ENCODE measurements at places on chromosomes 16 and 17.
A peak's percentile ranks its signal among the peaks of the same experiment; 100 is the strongest.

DNA sequence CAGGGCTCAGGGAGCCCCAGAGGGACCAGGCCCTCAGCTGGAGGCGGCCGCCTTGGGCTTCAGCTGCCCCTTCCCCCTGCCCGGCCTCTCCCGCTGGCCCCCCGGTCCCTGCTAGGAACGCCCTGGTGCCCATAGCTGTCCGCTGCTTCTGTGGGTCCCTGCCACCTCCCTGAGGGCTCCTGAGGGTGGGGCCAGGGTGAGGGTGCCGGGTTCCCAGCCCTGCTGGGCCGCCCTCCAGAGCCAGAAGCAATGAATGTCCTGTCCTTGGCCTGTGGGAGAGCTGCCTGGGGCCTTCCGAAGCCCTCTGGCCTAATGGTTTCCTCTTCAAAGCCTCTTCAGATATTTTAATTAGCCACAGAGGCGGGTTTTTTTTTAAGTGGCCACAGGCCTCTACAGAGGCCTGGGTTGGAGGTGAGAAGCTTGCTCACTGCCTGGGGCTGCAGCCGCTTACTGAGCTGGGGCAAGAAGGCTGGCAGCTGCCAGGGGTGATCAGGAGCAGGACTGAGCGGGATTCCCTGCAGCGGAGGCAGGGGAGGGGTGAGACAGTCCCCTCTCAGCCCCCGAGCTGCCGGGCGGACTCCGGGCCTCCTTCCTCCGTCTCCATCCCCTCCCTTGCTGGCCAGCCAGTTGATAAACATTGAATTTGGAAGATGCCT lies 9.9 kb downstream of the CENPX start:
- DNase-seq, result no peak

- DNase-seq, result no peak
Observed at GRCh38 chr16:10675216-10675615, 19.5 kb downstream of the TEKT5 start.

DNA sequence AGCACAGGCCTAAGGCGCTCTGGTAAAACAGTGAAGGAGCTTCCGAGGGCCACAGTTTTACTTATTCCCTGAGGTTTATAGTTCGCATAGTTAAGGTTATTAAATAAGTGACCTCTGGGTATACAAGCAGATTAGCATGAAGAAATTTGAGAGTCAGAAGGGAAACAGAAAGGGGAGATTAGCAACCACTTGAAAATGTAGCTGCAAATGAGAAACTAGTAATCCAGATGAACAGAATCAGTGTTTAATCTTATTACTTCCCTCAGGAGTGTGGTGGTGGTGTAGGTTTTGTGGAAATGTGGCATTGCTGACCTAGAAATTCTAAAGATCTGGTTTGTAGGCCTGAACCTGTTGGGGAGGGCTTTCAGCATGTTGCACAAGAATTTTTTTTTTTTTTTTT lies 130.4 kb downstream of the CCDC182 start:
- DNase-seq, result no peak

DNA sequence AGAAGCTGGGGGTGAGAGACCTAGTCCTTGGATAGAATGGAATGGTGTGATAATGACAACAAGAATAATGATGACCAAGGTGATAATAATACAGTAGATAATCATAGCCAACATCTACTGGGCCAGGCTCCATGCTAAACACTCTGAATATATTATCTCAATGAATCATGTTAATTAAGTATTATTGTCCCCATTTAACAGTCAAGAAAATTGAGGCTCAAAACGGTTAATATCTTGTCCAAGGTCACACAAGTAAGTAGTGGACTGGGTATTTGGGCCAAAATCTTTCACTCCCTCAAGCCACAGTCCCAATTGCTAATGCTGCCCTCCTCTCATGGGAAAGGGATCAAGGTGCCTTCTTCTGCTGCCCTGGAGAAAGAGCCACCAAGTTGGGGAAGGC lies 3.9 kb upstream of the KRT19 start:
- DNase-seq, result no peak

- no peak for DNase-seq
Observed at GRCh38 chr17:9987779-9988585, 82.9 kb upstream of the RCVRN start.

DNA sequence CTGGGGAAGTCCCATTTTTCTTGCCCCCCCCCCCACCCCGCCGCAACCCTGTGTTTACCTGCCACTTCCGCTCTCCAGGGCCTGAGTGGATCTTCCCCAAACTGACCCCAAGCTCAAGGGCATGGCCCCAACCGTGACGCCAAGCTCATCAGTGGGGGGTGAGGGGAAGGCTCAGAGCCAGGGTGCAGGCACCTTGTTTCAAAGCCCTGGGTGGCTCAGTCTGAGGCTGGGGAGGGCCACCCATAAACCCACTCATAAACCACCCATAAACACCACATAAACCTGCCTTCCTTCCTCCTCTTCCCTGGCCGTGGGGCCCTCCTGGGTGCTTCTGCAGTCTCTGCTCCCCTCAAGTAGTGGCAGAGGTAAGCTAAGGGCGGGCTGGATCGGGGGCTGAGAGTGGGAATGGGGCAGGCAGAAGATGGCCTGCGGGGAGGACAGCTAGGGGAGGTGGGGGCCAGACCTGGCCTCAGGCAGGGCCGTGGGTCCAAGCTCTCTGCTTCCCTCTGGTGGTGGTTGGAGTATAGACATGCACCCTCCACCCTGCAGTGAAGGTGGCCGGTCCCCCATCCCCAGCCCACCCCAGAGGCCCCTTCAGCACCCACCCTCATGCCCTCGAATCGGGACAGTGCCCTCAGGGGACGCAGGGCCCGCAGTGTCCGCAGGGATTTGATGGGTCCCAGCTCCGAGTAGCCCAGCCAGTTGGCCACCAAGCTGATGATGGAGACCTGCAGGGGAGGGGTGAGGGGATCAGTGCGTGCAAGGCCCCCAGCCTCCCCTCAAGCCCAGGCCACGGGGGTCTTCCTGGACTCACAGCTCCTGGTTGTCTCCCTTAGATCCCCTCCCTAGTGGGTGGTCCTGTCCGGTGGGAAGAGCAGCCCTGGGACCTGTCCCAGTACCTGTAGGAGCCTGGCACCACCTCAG lies 14.6 kb upstream of the CD79B start:
- no peak for DNase-seq

GRCh38 chr17:79133214-79133613 lies 58.6 kb downstream of the ENGASE start:
- no peak for DNase-seq

DNA sequence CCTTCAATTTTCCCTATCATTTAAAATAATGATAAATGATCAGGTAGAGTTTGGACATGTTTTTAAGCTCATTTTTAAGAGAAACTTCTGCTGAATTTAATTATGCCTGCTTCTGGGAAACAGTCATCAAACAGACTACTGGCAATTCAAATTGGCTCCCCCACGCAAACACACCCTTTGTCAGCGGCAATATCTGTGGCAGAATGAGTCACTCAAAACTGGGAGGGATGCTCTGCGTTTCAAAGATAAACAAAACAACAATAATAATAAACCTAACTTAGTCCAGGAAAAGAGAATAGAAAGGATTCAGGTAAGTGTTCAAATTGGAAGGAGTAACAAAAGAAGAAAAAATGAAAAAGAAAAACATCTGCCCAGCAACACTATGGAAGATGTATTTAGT lies 108.1 kb upstream of the ERCC4 start:
- DNase-seq, result no peak

DNA sequence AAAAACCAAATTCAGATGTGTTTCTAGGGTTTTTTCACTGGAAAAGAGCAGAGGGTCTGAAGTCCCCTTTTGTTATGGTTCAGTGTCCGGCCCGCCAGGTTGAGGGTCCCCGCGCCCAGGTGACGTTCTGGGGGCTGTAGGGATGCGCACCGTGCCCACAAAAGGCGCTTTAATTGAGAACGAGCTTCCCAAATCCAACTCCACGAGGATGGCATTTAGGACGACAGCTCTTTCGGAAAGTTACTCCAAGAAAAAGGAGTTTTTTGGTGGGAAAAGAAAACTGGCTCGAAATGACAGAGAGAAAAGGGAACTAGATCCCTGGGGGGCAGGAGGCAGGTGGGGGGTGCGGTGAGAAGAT lies 15.9 kb upstream of the ZFHX3 start:
- no peak for DNase-seq

DNA sequence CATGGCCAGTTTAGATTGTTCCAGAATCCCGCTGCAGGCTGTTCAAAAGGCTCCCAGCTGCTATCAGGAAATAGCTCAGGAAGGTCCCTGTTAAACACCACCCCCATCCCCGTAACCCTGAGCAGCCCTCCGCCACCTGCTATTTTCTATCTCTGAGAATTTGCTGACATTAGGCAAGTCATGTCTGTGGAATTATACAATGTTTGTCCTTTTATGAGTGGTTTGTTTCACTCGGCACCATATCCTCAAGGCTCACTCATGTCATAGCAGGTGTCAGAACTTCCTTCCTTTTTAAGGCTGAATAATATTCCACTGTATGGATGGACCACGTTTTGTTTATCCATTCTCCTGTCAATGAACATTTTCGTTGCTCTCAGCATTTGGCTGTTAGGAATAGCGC lies 164.3 kb upstream of the FOXF1 start:
- no peak for DNase-seq

DNA sequence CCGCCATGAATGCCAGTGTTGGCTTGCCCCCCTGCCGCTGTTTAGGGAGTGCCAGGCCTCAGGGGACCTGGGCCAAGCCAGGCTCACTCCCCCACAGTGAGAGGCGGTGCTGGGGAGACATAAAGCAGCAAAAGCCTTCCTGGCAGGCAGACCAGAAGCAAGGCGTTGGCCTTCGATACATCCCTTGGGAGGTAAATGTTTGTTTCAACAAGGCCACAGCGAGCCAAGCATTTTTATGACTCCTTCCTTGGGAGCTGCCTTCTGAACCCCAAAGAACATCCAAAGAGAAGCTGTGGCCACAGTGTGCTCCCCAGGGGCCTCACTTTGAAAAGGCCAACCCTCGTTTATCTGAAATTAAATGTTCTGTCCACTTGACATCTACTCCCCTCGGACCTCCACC lies 119.7 kb upstream of the CIBAR2 start:
- DNase-seq, result no peak

- no peak for DNase-seq
Observed at GRCh38 chr17:27993723-27994310, 48.7 kb upstream of the NLK start.

- DNase-seq, result no peak
Observed at GRCh38 chr17:39235555-39236449, 10.1 kb upstream of the STAC2 start.

GRCh38 chr16:6481894-6482293 lies 850.8 kb upstream of the RBFOX1 start:
- DNase-seq, result no peak

- DNase-seq, result no peak
Observed at GRCh38 chr16:89100601-89101302, 7.1 kb downstream of the ACSF3 start.

DNA sequence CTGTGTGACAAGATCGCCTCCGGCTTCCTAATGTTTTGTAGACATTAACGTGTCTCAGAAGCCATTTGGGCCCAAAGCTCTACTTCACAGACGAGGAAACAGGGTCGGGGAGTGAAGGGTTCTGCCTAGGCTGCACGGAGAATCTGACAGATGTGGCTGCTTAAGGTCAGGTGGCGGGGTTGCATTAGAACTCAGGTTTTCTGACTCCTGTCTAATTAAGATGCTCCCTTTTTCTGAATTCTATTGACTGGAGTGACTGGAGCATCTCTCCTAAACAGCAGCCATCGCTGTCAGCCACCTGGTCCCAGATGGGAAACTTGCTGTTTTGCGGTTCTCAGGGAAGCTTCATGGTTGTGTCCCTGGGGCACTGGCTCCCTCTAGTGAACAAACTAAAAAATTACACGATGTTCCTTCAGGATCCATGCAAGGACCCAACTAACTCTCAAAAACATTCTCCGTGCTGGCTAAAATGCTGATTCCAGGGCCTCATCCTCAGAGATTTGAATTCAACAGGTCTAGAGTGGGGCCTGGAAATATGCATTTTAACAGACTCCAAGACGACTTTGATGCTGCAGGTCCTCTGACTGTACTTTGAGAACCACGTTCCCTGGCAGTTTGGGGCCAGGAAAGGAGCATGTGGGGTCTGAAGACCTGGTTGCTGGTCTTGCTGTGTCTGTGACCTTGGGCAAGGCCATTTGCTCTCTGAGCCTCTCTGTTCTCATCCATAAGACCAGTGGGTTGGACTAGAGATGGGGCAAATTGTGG lies 117.4 kb downstream of the IRF8 start:
- DNase-seq, result peak; percentile 14

- DNase-seq, result no peak
Observed at GRCh38 chr17:2158396-2158780, 103.5 kb downstream of the HIC1 start.

DNA sequence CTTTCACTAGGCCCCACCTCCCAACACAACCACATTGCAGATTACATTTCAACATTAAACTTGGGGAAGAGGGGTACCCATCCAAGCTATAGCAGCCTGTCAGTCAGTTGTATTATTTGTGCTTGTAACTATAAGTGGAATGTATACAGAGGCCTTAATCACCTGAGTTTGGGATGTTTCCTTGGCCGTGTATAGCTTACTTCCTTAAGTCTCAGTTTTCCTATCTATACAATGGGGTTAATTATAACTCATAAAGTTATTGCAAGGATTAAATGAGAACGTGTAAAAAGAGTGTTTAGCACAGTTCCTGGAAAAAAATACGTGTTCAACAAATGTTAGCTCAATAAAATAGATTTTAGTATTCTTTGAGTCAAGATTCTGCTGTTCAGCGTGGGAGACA lies 165.5 kb upstream of the FAM20A start:
- no peak for DNase-seq

- no peak for DNase-seq
Observed at GRCh38 chr17:21376759-21377690, 868 bp downstream of the KCNJ12 start.

DNA sequence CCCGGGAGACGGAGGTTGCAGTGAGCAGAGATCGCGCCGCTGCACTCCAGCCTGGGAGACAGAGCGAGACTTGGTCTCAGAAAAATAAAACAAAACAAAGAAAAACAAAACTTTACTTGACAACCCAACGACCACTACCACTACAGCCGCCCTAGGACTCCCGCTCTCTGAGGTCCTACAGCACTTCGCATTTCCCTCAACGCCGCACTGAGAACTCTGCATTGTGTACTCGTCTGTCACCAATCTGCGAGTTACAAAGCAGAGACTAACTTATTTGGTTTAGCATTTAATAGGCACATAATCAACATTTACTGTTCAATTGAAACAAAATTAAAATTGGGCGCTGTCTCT lies 479 bp upstream of the ZNF207 start:
- DNase-seq, result no peak

- no peak for DNase-seq
Observed at GRCh38 chr16:81767987-81768592, 11.0 kb upstream of the PLCG2 start.

GRCh38 chr17:64161380-64162176 lies 31.6 kb upstream of the ERN1 start:
- DNase-seq, result no peak

DNA sequence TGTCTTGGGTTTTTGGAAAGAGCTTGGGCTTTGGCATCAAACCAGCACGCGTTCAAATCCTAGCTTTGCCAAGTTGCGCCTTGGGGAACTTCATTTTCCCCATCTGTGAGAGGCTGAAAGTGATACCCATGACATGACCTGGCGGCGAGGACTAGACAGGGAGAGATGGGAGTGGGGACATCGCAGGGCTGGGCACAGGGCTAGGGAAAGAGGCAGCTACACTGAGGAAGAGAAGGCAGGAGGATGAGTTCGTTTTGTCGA lies 202.9 kb downstream of the IRF8 start:
- no peak for DNase-seq

GRCh38 chr17:39612935-39613464 lies 5.3 kb upstream of the NEUROD2 start:
- DNase-seq, result no peak

GRCh38 chr16:73315645-73316044 lies 267.7 kb upstream of the ZFHX3 start:
- DNase-seq, result no peak

- no peak for DNase-seq
Observed at GRCh38 chr17:76612977-76613851, 27.6 kb upstream of the ST6GALNAC2 start.

- DNase-seq, result no peak
Observed at GRCh38 chr16:58497935-58498334, 2.0 kb upstream of the NDRG4 start.
